Stimulated activated CD4-positive, alpha-beta T cell treated with anti-CD3 and anti-CD28 coated beads, TNF-alpha, amount 100 ng/mL, for 1 hour (primary cell): ENCODE measurements at places on chromosomes 2 and 18.

- no peak for DNase-seq
Observed at GRCh38 chr2:231094736-231095346, 30.0 kb downstream of the HTR2B start.

GRCh38 chr2:21256006-21256405 lies 132.2 kb downstream of the TDRD15 start:
- DNase-seq: no peak

DNA sequence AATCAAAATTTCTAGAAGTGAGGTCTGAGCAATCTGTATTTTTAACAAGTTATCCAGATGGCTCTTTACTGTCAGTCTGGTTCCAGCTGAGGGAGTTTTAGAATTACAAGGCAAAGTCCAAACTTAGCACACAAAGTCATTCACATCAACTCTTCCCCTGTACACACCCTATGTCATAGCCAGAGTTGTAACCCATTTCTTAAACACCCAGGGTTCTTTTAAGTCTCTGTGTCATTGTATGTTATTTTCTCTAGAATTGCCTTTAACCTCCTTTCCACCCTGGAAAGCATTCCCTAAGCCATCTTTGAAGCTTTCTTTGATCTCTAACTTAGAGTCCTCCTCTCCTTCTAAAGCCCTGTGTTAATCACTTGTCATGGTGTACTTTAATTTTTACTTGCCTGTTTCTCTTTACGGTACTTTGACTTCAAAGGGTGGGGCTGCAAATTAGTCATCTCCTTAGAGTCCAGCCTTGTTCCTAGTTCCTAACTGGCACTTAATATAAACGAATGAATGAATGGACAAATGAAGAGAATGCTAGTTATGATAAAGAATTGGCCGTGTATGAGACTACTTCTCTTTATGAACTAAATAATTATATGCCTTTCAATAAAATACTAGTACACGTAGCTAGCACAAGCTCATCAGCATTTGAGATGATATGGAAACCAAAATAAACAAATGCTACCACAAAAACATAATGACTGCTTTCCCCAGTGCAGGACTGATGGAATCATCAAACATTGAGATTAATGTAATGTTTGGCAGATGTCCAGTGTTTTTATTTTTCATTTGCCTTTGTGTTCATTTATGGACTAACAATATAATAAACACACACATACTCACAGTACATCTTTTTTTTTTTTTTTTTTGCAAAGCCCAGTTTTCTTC lies 11.9 kb upstream of the ACTR3 start:
- no peak for DNase-seq

DNA sequence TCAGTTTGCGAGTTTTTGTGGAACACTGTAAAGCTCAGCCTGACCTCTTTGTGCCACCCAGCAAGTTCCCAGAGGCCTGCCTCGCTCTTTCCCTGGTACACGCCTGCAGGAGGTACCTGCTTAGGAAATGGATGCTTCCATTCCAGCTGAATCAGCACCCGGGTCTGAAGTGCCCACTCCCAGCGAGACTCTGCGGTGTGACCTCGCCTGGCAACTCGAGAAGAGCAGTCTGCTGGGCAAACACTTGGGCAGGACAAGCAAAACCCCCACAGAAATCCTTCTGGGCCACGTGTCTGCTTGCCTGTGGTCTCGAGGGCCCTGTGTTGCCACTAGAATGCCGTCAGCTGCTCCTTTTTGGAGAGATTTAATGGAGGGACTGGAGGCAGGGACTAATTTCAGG lies 127.6 kb downstream of the MAPK4 start:
- no peak for DNase-seq

- no peak for DNase-seq
Observed at GRCh38 chr2:43142921-43143438, 83.4 kb downstream of the ZFP36L2 start.

- no peak for DNase-seq
Observed at GRCh38 chr18:48850822-48851598, 99.8 kb downstream of the SMAD7 start.

DNA sequence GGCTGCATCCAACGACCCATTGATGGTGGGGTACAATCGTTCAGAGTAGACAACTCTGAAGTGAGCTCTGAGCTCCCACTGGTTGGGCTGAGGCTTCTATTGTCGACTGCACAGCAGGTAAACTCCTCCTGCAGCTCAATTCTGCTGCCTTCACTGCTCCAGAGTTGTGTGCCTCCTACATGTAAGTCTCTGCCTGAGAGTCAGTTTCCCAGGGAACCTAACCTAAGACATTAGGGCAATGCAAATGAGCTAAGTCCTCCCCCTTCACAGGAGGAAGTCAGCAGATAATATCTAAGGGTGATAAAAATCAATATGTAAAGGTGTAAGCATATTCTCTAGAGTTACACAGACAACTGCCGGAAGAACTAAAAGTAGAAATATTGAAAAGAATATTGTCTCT lies 22.5 kb upstream of the ACYP2 start:
- no peak for DNase-seq

GRCh38 chr2:24512404-24512803 lies 21.4 kb downstream of the NCOA1 start:
- no peak for DNase-seq

DNA sequence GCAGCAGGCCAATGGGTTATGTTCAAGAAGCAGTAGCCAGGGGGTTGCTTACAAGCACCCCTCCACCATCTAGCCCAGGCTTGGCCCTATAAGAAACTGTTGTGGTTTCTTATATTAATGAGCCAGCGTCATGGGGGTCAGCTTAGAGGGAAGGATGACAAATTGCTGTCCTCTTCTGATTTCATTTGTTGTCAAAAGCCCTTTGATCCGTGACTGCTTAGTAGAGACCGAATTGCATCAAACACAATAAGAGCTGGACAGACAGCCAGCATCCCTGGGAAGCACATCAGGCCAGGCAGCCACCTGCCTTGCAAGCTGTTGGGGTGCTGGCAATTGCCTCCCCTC lies 206.6 kb upstream of the SETBP1 start:
- DNase-seq: no peak

- no peak for DNase-seq
Observed at GRCh38 chr2:184339966-184340365, 258.4 kb upstream of the ZNF804A start.

DNA sequence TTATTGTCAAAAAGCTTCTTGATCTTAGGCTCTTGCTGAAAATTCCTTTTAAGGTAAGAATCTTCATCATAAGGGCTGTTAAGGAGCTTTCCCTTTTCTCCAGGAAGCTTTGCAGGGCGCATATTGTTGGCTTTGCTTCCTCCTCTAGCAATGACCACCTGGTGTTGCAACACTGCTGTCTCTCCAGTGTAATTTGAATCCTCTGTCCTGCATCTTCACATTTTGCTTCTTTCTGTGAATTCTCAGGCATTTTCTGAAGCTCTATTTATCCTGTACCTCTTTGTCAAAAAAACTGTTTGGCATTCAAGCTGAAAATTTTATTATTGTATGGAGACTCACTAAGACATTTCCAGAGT lies 533.1 kb upstream of the CHAC2 start:
- no peak for DNase-seq

GRCh38 chr2:108625186-108625827 lies 91.0 kb downstream of the LIMS1 start:
- DNase-seq: no peak

DNA sequence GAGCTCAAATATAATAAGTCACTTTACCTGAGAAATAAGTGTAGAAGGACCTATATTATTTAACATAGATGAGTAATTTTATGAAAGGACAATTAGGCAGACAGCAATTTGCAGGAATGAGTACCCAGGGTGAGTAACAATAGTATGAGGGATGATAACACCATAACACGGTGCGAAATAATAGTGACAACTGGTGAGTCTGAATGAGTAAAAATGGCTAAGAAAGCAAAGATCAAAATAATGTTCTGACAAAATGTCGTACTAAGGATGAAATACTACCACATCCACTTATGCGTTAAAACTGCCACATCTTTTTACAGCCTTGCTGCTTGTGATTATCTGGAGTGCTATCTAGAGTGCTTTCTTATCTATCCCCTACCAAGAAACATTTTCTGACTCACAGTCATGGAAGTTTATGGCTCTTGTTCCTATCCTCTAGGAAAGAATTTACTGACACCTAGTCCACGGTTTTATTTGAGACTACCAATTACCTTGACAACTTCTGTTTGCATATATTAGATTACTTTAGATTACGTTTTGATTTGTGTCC lies 929.7 kb downstream of the LRP1B start:
- no peak for DNase-seq

DNA sequence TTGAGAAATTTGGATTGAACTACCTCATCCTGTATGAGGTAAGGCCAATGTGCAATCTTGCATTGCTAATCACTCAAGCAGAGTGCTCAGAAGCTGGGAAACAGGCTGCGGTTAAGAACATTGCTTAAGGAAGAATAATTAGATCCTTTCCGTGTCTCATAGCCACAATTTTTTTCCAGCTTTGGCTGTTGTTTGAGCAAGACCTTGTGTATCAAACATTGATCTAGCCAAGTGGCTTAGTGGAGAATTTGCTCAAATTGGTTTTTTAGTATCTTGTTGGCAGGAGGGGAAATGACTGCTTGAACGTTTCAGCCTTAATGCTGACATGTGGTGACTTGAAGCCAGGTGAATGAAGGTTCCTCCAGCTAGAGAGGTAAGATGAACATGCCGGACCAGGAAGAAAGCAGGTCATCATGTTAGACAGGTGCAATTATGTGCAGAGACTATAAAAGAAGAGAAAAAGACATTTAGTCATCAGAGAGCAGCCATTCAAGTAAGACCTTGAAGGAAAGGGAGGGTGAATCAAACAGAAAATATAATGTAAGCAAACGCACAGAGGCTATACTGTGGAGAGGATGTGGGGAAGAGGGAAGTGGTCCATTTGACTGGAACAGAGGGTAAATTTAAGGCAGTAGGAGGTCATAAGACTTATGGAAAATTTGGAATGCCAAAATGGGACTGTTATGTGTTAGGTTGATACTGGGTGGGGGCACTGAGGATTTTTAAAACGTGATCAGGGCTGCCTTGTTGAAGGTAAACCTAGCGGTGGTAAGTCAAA lies 98.9 kb upstream of the CYP1B1 start:
- DNase-seq: no peak

- no peak for DNase-seq
Observed at GRCh38 chr2:80256782-80257167, 47.8 kb downstream of the LRRTM1 start.
